CD4-positive, alpha-beta T cell treated with Interleukin-15 for 1 hour (primary cell): ENCODE measurements at places on chromosomes 1 and 21.

DNA sequence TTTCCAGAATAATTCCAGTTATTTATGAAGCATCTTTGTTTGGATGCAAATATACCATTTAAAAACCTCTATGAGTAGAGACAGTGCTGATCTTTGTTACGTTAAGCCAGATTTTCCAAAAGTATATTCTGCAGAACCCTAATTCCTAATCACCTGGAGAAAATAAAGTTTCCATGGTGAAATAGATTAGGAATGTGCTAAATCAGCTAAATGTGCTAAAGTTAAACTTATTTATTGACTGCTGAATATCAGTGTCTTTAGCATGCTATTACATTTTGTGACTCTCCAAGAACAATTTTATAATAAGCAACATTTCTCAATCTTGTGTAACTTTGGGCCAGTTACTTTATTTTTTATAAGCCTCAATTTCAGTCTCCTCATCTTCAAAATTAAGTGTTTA lies 196.3 kb upstream of the NFIA start:
- no peak for DNase-seq

DNA sequence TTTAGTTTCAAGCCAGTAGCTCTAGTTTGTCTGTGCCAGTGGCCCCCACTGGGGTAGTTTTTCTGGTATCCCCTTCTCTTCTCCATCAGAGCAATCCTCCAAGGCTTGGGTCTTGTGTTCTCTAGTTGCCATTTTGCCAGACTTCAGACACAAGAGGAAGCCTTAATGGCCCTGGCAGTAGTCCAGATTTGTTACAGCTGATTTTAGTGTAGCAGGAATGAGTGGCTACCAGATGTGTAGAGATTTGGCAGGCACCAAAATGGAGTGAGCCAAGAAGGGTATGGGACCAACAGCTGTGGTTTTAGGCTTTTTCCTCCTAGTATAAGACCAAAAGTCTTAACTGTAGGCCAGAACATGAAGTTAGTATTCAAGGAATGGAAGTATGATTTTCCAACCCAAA lies 56.8 kb downstream of the ACP6 start:
- DNase-seq: no peak

- no peak for DNase-seq
Measured at GRCh38 chr1:78536427-78536826, 45.7 kb downstream of the PTGFR start.

GRCh38 chr1:202798260-202798659 lies 10.0 kb downstream of the KDM5B start:
- no peak for DNase-seq

GRCh38 chr21:36769051-36769839 lies 70.3 kb downstream of the SIM2 start:
- no peak for DNase-seq

- DNase-seq: no peak
Measured at GRCh38 chr21:38806942-38807284, 1.2 kb downstream of the ETS2 start.

- no peak for DNase-seq
Measured at GRCh38 chr21:25908495-25908894, 173.7 kb downstream of the GABPA start.

DNA sequence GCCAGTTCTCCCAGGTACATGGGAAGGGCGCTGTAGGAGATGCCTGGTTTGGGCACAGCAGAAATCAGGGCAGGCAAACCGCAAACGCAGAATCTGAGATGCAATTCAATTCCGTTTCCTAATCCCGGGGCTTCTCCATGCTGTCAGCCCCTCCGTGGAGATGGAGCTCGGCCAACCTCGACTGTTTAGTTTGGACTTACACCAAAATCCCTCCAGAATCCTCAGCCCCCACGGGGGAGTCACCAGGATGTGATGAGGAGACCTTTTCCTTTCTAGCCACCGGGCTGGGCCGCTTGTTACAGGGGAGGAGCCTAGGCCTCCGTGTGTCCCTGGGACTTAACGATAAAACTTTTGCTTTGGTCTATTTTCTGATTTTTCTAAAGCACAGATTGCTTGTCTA lies 7.9 kb downstream of the SLC2A7 start:
- no peak for DNase-seq

- no peak for DNase-seq
Measured at GRCh38 chr1:62273953-62274352, 45.3 kb downstream of the KANK4 start.

DNA sequence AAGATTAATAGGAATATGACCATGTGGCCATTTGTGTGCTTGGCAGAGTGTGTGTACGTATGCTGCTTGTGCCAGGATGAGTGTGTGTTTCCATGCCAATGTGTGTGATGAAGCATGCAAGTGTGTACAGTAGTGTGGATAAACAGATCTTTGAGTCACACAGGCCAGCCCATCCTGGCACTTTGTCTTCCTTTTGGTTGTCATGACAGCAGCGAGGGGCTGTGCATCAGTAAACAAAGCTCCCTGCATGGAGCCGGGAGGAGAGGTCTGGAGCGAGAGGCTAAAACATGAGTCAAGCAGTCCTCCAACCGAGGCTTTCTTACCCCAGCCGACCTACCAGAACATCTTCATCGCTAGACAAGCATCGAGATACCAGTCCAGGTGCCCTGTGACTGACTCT lies 221.2 kb downstream of the CACNA1E start:
- DNase-seq: no peak

DNA sequence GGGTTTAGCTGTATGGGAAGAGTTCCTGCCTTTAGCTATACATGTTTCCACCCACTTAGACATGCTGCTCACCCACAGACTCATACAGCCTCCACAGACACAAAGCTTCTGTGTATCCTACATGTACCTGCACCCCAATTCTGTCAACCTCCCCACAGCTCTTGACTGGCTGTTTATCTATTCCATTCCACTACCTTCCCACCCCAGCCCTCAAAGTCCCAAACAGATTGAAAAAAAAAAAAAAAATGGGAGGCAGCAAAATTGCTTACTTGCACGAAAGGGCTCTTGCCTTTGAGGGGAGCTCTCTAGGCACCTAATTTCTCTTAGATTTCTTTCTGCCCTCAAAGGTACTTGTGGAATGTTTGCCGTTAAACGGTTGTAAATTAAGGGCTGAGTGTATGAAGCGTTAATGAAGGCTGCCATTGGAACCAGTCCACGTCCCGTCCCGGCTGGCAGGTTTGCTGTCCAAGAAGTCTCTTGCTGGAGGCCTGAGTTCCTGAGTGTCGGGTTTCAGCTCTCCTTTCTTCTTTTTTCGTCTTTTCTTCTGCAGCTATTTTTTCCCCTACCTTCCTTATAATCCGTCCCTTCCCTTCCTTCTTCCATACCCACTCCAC lies 43.6 kb downstream of the PBX1 start:
- no peak for DNase-seq

DNA sequence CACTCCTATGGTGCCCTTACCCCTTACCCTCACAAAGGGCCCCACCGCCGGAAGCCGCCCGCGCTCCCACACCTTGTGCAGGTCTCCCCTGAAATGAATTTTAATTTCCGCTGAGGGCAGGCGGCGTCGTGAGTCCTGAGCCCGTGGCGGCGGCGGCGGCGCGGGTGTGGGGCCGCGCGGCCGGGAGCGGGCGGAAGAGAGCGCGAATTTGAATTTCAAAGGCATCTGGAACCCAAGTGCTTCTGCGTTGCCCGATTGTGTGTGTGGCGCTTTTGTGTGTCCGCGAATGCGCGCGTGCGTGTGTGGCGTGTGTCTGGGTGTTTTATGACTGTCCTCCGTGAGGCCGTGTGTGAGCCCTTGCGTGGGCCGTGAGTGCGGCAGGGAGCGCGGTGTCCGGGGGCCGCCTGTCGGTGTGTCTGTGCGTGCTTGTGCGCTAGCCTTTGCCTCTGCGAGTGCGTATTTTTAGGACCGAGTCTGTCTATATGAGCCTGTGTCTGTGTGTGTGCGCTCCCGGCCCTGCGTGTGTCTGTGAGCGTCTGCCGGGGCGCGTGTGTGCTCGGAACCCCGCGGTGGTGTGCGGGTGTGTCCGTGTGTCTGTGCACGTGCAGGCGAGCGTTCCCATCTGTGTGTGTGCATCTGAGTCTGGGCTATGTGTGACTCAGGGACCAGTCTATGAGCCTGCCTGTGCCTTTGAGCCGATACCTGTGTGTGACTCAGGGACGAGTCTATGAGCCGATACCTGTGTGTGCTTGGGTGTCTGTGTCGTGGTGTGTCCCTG lies 7.9 kb upstream of the ADGRB2 start:
- DNase-seq: no peak

DNA sequence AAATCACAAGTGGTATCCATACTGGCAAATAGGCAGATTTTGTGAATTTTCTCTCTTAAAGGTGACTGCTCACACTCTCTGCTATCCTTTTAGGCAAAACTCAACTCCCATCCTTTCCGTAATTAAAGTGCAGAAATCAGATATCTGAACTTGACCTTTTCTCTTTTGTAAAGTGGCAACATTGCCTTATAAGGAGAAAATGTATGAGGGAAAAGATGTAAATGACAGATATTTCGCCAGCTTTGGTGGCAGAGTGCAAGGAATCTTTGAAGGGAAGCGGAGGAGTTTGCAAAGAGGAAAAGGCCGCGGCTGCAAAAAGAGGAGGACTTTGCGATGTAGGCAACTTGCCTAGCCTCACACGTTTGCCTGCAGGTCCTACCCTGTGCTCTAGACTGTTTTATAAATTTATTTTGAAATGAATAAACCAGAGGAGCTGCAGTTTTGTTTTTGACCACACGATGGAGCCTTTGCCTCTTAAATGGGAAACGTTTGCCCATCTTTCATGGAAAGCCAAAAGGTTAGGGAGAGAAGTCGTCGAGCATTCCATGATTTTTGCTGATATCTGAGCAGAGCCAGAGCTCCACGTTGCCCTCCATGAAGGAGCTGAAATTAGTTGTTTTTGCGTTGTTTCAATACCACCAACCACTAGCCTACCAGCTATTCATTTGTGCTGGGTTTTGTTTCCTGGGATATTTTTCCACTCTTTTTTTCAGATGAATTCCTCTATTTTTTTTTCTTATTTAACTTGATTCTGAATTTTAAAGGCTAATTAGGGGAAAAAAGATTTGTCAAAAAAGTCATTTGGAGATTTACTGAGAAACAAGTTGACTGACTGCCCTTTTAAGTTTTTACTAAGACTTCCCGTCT lies 242.3 kb downstream of the LMX1A start:
- no peak for DNase-seq

- DNase-seq: no peak
Measured at GRCh38 chr1:67371681-67372080, 58.5 kb downstream of the SERBP1 start.

GRCh38 chr1:6235296-6235677 lies 477 bp downstream of the ICMT start:
- DNase-seq: no peak

DNA sequence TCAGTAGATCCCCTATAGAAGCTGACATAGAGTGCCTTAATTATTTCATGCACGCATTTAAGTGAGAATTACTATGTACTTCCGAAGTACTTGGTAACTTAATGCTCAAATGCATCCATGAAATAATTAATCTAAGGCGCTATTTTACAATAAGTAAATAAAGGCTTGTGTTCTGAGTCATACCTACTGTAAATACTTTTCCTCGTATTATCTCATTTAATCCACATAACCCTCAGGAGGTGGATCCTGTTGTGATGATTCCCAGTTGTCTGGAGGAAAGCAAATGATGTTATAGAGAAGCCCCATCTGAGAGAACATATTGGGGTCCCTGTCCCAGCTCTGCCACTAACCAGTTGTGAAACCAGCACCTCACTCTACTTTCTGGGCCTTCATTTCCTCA lies 16.4 kb downstream of the SUSD4 start:
- no peak for DNase-seq

DNA sequence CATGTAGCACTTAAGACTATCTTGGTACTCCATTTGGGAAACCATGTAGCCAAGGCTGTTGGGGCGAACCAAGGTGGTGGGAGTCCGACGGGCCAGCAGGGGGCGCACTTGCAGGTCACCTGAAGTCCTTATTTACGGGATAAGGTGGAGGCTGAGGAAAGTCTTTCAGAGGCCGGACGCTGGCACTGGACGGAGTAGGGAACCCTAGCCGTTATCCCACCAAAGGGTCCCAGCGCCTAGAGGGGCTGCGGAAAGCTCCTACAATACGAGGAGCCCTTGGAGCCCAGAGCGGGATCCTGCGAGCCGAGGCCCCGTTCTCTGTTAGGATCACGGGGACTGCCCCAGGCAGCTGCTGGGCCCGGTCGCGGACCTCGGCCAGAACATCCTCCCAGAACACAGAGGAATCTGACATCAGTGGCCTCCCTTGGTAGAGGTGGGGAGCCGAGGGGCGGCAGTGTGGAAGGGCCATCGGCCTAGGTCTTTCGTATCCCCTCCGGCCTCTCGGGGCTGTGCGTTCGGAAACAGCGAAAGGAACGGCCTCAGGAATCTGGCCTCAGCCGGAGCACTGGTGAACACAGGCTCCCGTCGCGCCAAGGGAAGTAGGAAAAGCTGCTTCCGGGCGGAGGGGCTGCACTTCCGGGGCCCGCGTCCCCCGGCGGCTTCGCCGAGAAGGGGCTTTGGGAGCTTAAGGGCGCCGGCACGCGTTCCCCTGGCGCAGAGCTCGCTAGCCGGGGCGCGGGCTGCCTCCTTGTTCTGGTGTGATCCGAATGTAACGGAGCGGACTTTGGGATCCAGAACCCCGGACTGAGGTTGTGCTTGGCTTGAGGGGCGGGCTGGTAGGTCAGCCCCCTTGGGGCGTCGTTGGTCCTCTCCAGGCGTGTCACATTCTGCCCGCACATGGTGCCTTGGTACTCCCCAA lies 29.9 kb upstream of the RPTN start:
- DNase-seq: peak; percentile 70

DNA sequence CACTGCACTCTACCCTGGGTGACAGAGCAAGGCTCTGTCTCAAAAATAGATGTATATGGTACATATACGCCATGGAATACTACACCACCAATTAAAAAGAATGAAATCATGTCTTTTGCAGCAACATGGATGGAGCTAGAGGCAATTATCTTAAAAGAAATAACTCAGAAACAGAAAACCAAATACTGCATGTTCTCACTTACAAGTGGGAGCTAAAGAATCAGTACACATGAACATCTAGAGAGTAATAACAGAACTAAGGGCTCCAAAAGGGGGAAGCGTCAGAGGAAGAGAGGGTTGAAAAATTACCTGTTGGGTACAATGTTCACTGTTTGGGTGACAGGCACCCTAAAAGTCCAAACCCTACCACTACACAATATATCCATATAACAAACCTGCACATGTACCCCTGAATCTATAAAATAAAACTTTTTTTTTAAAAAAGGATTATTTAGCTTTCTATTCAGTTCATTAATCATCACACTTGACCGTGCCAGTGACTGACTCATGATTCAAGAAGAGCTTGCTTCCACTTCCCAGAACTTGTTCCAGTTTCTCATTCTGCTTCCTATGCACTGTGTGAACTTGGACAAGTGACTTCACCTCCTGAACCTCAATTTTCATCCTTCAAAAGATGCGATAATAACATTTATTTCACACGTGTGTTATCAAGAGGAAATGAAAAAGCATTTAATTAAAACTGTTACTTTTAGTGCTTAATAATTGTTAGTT lies 109.6 kb downstream of the PLPP3 start:
- DNase-seq: no peak
